ENCODE measurements at places on chromosomes 6 and 20. TPM values are rescaled to one million over a fixed set of nuclear protein-coding genes. Genes with fewer than 3 reads are reported as not detected.

Gene HLA-DQB1
- 3.7 TPM for total RNA-seq

Gene OR12D3
- total RNA-seq = not detected

Gene PABPC1L
- 50.2 TPM for total RNA-seq

Gene TLDC2
- total RNA-seq = not detected

Gene FRS3
- 3.6 TPM for total RNA-seq

Gene SLC22A1
- 3.2 TPM for total RNA-seq

DNA sequence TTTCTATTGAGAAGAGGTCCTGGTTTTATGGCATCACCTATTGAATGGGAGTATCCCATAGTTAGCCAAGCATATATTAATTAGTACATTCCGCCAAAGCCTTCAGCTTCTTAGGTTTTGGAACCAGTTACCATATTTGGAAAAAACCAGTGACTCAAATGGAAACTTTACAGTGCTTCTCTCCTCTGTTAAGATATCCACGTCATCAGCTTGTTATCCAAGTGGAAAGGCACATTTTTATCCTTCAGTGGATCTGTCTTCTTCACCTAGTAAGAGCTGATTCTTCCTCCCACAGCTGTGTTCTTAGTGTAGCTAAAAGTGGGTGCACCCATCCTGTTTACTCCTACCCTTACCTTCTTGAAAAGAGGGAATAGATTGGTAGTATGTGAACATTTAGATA is 34.5 kb downstream of the TPD52L1 start:
- no peaks in the 10 kb centered on the region for H3K27me3 ChIP-seq
- peaks cover 21% of the 10 kb centered on the region for H3K4me1 ChIP-seq
- H3K36me3 ChIP-seq = no peaks in the 10 kb centered on the region
- no peak overlapping the region for H3K4me3 ChIP-seq
- DNase-seq = peak; percentile 96
- peak overlapping the region; percentile 51 for H3K27ac ChIP-seq

DNA sequence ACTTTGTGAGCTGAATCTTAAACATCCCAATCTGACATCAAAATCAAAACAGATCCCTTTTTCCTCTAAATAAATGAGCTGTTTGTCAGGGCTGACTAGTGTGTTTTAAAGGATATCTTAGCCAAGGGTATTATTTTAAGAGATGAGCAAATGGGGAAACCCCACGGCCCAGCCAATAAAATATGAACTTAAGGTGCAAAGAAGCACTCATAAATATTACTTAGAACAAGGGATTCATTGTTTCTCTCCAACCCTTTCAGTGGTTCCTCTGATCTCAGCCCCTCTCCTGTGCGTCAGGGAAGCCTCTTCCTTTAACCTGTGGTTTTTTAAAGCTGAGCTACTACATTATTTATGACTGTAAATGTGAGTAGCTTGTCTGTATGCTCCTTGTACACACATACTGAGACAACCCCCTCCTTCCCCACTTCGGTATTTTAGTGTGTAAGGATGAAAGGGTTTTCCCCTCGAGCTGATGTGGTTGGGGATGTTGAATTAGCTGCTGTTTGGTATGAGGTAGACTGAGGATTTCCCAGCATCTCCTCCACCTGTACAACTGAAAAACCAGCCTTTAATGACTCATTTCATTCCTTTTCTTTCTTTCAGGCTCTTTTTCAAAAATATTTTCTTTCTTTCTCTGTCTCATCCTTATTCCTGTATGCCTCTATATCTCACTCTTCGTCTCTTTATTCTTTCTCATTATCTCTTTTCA is 6.5 kb downstream of the BMP5 start:
- peak; percentile 68 for DNase-seq
- H3K27me3 ChIP-seq = no peaks in the 10 kb centered on the region
- H3K4me1 ChIP-seq = no peaks in the 10 kb centered on the region
- H3K27ac ChIP-seq = no peak overlapping the region

GRCh38 chr20:20498076-20498861 is 130.4 kb downstream of the INSM1 start:
- DNase-seq = peak; percentile 55
- peaks cover 5% of the 10 kb centered on the region for H3K4me1 ChIP-seq
- no peak overlapping the region for H3K27ac ChIP-seq

- H3K4me1 ChIP-seq = no peaks in the 10 kb centered on the region
- no peak overlapping the region for H3K27ac ChIP-seq
- no peak overlapping the region for H3K4me3 ChIP-seq
- no peaks in the 10 kb centered on the region for H3K36me3 ChIP-seq
- no peaks in the 10 kb centered on the region for H3K27me3 ChIP-seq
- no peak for DNase-seq
Measured at GRCh38 chr6:29561091-29561490, 1.6 kb upstream of the UBD start.

DNA sequence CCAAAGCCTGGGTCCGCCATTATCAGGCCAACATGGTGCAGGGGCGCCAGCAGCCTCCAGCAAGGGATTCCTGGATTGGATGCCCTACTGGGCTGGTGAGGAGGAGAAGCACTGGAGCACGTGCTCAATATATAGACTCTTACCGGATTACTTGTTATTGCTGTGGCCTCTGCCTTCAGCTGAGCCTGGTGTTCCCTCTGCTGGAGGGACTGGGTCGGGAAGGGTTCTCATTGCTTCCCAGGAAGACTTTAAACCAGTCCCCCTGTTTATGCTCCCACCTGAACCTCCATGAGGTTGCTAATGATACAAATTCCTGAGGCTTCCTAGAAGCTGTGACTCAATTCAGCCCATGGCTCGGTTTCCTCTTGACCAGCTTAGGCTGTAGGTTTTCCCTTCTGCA is 186.7 kb upstream of the ARID1B start:
- no peaks in the 10 kb centered on the region for H3K4me1 ChIP-seq
- no peaks in the 10 kb centered on the region for H3K36me3 ChIP-seq
- peak; percentile 14 for DNase-seq
- no peak overlapping the region for H3K4me3 ChIP-seq
- H3K27ac ChIP-seq = no peak overlapping the region

DNA sequence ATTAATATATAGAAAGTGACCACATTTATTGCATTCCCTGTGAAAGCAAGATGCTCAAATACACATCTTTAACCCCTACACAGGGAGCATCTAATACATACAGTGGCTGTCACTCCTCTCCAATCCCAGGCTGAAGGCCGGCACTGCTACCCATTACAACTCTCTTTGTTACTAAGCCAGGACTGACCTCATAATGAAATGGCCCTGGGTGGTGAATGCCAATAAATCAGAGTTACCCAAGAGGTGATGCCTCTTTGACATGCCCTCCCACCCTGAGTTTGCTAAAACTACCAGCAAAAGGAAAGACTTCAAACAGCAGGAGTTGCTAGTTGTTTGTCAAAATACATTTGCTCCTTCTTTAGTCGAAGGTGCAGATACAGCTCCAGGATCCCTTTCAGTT is 214.2 kb downstream of the FOXA2 start:
- H3K27ac ChIP-seq = no peak overlapping the region
- no peak overlapping the region for H3K4me3 ChIP-seq
- peaks cover 4% of the 10 kb centered on the region for H3K27me3 ChIP-seq
- no peaks in the 10 kb centered on the region for H3K36me3 ChIP-seq

DNA sequence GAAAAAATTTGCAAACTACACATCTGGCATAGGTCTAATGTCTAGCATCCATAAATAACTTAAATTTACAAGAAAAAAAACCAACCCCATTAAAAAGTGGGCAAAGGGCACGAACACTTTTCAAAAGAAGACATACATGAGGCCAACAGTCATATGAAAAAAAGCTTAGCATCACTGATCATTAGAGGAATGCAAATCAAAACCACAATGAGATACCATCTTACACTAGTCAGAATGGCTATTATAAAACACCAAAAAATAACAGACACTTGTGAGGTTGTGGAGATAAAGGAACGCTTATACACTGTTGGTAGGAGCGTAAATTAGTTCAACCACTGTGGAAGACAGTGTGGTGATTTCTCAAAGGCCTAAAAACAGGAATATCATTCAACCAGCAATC is 33.7 kb upstream of the EPB41L2 start:
- no peak overlapping the region for H3K4me3 ChIP-seq
- H3K4me1 ChIP-seq = peaks cover 2% of the 10 kb centered on the region
- no peak overlapping the region for H3K27ac ChIP-seq
- no peaks in the 10 kb centered on the region for H3K27me3 ChIP-seq
- H3K36me3 ChIP-seq = no peaks in the 10 kb centered on the region

- no peaks in the 10 kb centered on the region for H3K27me3 ChIP-seq
- H3K4me3 ChIP-seq = peak overlapping the region; percentile 95
- H3K4me1 ChIP-seq = peaks cover 14% of the 10 kb centered on the region
- H3K36me3 ChIP-seq = no peaks in the 10 kb centered on the region
- DNase-seq = peak; percentile 31
Measured at GRCh38 chr6:3119040-3119723, 671 bp downstream of the BPHL start.

GRCh38 chr20:57685146-57685758 is 24.6 kb downstream of the PMEPA1 start:
- H3K27ac ChIP-seq = peak overlapping the region; percentile 22
- peaks cover 3% of the 10 kb centered on the region for H3K36me3 ChIP-seq
- H3K4me1 ChIP-seq = peaks cover 70% of the 10 kb centered on the region
- H3K27me3 ChIP-seq = no peaks in the 10 kb centered on the region
- no peak overlapping the region for H3K4me3 ChIP-seq

DNA sequence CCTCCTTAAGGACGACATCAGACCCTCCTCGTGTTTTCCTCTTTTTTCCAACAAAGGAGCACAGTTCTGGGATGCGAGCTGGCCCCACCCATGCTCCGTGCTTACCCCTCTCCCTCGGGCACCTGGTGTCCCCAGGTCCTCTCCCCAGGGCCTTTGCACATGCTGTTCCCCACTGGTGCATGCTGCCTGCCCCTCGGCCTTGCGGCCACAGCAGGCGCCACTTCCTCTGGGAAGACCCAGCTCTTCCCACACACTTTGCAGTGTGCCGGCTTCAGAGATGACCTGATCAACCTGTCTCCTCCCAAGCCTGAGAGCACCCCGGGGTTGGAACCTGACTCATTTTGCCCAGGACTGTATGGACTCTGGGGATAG is 39.8 kb downstream of the GNAS-AS1 start:
- peaks cover 16% of the 10 kb centered on the region for H3K4me1 ChIP-seq
- H3K4me3 ChIP-seq = no peak overlapping the region
- DNase-seq = no peak

GRCh38 chr6:26222571-26222970 is 135.3 kb downstream of the HFE start:
- DNase-seq = no peak
- H3K27ac ChIP-seq = peak overlapping the region; percentile 97
- peaks cover 14% of the 10 kb centered on the region for H3K4me1 ChIP-seq
- no peaks in the 10 kb centered on the region for H3K27me3 ChIP-seq
- no peak overlapping the region for H3K4me3 ChIP-seq
- H3K36me3 ChIP-seq = no peaks in the 10 kb centered on the region

DNA sequence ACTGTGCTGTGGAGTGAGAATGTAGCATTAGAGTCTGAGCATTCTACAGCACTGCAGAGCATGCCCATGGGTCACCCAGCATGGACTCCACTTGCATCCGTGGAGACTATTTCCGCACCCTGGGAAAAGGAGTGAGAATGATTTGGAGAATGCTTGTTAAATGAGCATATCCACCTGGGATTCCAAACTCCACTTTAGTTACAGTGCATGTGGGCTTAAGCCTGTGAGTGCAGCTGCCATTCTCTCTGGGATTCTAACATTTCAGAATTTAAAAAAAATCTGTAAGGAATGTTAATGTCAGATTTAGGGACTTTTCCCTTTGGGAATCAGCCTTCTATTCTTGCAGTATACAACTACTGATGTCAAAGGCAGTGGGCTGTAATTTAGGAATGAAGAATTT is 33.4 kb downstream of the KIF25 start:
- H3K27me3 ChIP-seq = no peaks in the 10 kb centered on the region
- H3K36me3 ChIP-seq = no peaks in the 10 kb centered on the region
- no peak for DNase-seq
- H3K4me1 ChIP-seq = peaks cover 21% of the 10 kb centered on the region

- no peaks in the 10 kb centered on the region for H3K36me3 ChIP-seq
- DNase-seq = peak; percentile 42
- no peaks in the 10 kb centered on the region for H3K4me1 ChIP-seq
- H3K4me3 ChIP-seq = no peak overlapping the region
- H3K27me3 ChIP-seq = no peaks in the 10 kb centered on the region
- no peak overlapping the region for H3K27ac ChIP-seq
Measured at GRCh38 chr6:165231581-165232561, 77.5 kb downstream of the C6orf118 start.

DNA sequence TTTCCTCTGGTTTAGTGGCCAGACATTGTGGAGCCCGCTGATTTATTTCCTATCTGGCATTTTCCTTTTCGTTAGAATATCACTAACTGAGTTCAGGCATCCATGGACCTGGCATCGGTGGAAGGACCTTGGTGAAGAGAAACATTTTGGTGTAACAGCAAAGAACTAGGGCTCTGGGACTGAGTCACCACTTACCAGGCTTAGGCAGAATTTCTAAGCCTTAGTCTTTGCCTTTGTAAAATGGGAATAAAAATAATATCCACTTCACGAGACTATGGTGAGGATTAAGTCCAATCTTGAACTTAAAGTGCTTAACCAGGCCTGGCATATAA is 42.0 kb upstream of the ENPP1 start:
- no peak overlapping the region for H3K4me3 ChIP-seq
- H3K27me3 ChIP-seq = no peaks in the 10 kb centered on the region
- H3K27ac ChIP-seq = no peak overlapping the region
- H3K36me3 ChIP-seq = no peaks in the 10 kb centered on the region
- H3K4me1 ChIP-seq = peaks cover 9% of the 10 kb centered on the region

DNA sequence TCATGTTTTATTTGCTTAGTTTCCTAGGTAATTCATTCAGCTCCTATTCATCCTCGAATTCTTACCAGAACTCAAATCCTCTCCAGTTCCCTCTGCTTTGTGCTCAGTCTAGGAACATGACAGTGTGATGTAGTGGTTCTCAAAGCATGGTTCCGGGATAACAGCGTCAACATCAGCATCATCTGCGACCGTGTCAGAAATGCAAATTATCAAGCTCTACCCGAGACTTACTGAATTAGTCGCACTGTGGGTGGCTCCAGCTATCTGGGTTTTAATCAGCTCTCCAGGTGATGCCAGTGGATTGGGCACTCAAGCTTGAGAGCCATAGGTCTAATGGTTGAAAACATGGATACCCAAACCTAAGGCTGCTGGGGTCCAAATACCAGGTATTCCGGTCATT is 7.7 kb upstream of the STK35 start:
- no peak overlapping the region for H3K4me3 ChIP-seq
- H3K27me3 ChIP-seq = peaks cover 22% of the 10 kb centered on the region
- H3K27ac ChIP-seq = no peak overlapping the region
- no peaks in the 10 kb centered on the region for H3K36me3 ChIP-seq
- DNase-seq = no peak

DNA sequence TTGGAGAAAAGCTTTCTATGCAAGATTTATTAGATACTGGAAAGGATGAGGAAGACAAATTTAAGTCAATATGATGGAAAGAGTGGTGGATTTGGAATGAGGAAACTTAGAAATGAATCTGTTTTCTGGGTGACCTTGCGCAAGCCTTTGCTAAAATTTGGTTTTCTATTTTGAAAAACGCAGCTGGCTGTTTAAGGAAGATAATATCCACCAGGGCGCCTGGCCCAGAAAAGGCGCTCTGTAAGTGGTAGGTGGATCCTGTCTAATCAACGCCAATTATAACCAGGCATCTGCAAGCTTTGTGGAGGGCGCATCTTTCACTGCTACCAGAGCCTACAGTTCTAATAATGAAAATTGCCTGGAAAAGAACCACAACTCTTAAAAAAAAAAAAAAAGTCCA is 398 bp upstream of the SPATS1 start:
- no peaks in the 10 kb centered on the region for H3K4me1 ChIP-seq
- no peak overlapping the region for H3K27ac ChIP-seq
- H3K27me3 ChIP-seq = peaks cover 58% of the 10 kb centered on the region
- no peak for DNase-seq
- H3K36me3 ChIP-seq = no peaks in the 10 kb centered on the region

All from astrocyte (in vitro differentiated cells and primary cell).